ENCODE measurements at places on chromosomes 11 and 22.

GRCh38 chr11:65576867-65577755 is 1.3 kb downstream of the EHBP1L1 start:
- peak overlapping the region; percentile 89 for H3K4me3 ChIP-seq
- DNase-seq, result no peak

DNA sequence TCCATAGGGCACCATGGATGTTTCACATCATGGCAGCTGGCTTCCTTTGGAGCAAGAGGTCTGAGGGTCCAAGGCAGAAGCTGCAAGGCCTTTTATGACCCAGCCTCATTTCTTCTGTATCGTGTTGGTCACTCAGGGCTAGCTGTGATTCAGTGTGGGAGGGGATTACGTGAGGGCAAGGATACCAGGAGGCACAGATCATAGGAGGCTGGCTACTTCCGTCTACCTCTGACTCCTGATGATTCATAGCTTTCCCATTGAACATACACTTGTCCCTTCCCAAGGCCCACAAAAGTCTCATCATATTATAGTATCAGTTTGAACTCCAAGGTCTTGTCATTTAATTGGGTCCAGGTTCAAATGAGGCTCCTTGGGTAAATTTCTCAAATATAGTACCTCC is 135.3 kb upstream of the ZBED5 start:
- no peaks in the 10 kb centered on the region for H3K36me3 ChIP-seq
- no peak overlapping the region for H3K4me3 ChIP-seq
- no peak for DNase-seq

DNA sequence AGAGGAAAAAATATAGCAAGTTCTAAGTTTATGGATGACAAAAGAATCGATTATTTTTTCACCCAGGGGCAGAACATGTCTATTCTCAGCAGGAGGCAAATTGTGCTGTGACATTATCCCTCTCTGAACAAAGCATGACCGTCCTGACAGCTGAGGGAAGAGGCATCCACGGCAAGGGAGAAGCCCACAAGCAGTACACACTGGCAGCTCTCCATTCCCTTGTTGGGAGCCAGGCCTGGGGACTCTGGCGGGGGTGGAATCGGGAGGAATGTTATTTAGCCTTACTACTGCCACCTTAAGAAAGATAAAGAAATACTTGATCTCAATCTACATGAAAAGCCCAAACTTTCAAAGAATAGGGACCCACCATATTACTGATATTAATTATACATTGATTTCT is 3.4 kb downstream of the KIRREL3 start:
- no peaks in the 10 kb centered on the region for H3K27me3 ChIP-seq
- DNase-seq, result no peak
- no peaks in the 10 kb centered on the region for H3K4me1 ChIP-seq
- H3K36me3 ChIP-seq, result no peaks in the 10 kb centered on the region
- no peak overlapping the region for H3K4me3 ChIP-seq
- no peak overlapping the region for H3K27ac ChIP-seq

GRCh38 chr22:20656902-20657836 is 116.7 kb upstream of the SERPIND1 start:
- H3K4me3 ChIP-seq, result no peak overlapping the region

DNA sequence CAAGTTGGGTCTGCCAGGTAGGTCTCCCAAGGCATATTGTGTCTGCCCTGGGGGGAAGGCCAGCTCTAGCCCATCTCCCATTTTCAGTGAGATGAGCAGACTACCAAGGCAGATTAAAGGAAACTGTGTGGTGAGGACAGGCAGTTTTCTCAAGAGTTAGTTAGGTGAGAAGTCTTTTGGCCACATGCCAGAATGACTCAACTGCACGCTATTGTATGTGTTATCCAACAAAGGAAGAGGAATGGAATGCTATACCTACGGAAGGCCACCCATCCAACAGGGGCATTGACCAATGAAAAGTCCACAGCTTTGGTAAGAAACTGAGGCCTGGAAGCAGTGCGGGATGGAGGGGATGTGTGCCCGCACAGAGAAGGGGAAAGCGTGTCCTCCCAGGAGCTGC is 941.7 kb downstream of the NTM start:
- H3K27me3 ChIP-seq, result no peaks in the 10 kb centered on the region
- H3K4me3 ChIP-seq, result no peak overlapping the region
- no peaks in the 10 kb centered on the region for H3K4me1 ChIP-seq
- no peak for DNase-seq

GRCh38 chr22:28819253-28820096 is 19.1 kb upstream of the XBP1 start:
- H3K4me1 ChIP-seq, result peaks cover 72% of the 10 kb centered on the region
- H3K4me3 ChIP-seq, result no peak overlapping the region
- DNase-seq, result no peak
- no peaks in the 10 kb centered on the region for H3K27me3 ChIP-seq
- no peak overlapping the region for H3K27ac ChIP-seq

GRCh38 chr22:44127356-44127755 is 53.4 kb upstream of the PARVG start:
- no peak overlapping the region for H3K27ac ChIP-seq
- DNase-seq, result no peak
- H3K36me3 ChIP-seq, result no peaks in the 10 kb centered on the region
- H3K4me3 ChIP-seq, result no peak overlapping the region

- H3K36me3 ChIP-seq, result no peaks in the 10 kb centered on the region
- H3K4me1 ChIP-seq, result no peaks in the 10 kb centered on the region
- no peaks in the 10 kb centered on the region for H3K27me3 ChIP-seq
- H3K27ac ChIP-seq, result no peak overlapping the region
- no peak for DNase-seq
- H3K4me3 ChIP-seq, result no peak overlapping the region
Observed at GRCh38 chr11:134978388-134979088, 566.5 kb upstream of the B3GAT1 start.

DNA sequence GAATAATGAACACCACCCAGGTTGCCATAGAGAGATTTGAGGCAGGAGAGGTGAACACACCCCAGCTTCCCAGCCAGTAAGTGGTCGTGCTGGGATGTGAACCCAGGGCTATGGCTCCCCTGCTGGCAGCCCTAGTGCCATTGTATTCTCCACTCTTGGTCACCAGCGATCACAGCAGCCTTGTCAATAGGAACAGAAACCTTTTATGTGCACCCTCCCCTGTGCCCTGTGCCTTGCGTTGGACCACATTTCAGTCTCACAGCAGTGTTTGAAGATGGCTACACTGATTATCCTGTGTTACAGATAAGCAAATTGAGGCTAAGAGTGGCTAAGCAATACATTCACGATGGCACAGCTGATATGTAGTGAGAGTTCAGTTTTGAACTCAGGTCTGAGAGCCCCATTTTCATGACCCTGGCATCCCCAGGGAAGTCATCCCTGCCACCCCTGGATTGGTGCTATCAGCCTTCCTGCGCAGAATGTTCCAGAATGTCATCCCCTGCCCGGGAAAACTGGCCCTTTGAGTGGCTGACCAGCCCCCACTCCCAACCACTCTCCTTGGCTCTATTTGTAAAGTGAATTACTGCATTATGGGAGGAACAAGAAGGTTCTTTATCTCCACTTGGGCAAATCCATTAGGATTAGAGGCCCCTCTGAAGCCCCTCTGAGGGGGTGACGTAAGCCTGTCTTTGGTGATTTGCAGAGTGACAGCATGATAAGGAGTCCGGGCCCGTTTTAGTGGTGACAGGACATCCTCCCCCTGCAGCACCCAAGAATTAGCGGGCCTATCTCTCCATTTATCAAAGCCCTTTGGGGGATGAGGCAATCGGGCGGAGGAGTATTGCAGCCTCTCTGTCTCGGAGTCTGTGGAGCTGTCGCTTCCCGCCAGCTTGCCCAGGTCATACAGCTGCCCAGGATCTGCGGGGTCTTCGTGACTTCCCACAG is 30.9 kb downstream of the SMIM38 start:
- H3K4me1 ChIP-seq, result no peaks in the 10 kb centered on the region
- no peaks in the 10 kb centered on the region for H3K27me3 ChIP-seq
- no peak overlapping the region for H3K4me3 ChIP-seq
- H3K27ac ChIP-seq, result no peak overlapping the region

- H3K4me3 ChIP-seq, result peak overlapping the region; percentile 59
- no peak overlapping the region for H3K27ac ChIP-seq
- H3K4me1 ChIP-seq, result peaks cover 32% of the 10 kb centered on the region
- peaks cover 42% of the 10 kb centered on the region for H3K27me3 ChIP-seq
Observed at GRCh38 chr11:117875382-117876058, 938 bp downstream of the FXYD6 start.

DNA sequence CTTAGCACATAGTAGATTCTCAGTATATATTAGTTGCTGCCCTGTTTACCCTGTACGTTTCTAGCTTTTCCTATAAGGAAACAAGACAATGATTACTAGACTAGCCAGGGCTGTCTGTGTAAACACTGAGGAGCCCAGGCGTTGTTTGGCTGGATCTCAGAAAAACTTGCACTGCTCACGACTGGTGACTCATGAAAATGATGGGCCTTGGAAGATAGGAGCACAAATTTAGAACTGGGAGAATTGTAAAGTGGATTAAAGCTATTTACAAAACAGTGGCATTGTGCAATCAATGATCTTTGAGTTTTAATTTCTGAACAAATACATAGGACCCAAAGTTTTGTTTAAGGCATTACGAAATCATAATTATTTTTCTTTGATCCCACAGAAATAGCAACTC is 276.9 kb downstream of the FAM76B start:
- no peak for DNase-seq
- H3K27me3 ChIP-seq, result no peaks in the 10 kb centered on the region
- no peaks in the 10 kb centered on the region for H3K36me3 ChIP-seq
- H3K4me3 ChIP-seq, result no peak overlapping the region
- H3K27ac ChIP-seq, result no peak overlapping the region

DNA sequence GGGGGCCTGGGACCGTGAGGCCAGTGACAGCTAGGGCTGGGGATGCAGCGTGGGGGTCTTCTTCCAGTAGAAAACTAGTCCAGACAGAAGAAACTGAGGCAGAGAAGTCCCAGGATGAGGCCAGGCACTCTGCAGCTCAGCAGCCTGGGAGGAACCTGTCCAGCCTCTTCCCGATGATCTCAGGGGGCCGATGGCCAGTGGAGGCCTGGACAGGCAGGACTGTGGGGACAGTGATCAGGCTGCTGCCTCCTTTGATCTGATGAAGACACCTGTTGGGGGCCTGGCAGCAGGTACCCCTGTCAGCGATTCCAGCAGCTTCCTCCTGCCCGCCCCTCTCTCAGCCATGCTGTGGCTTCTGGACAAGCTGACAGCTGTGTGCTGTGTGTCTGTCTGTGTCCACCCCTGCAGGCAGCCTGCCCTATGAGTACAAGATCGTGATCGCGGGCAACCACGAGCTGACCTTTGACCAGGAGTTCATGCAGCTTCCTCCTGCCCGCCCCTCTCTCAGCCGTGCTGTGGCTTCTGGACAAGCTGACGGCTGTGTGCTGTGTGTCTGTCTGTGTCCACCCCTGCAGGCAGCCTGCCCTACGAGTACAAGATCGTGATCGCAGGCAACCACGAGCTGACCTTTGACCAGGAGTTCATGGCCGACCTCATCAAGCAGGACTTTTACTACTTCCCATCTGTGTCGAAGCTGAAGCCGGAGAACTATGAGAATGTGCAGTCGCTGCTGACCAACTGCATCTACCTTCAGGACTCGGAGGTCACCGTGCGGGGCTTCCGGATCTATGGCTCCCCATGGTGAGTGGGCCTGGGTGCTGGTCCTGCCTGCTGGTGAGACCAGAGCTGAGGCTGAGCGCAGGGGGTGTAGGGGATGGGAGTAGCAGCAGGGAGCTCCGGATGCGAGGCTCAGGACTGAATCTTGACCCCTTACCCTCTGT is 62.6 kb downstream of the MPPED1 start:
- DNase-seq, result no peak
- H3K27me3 ChIP-seq, result no peaks in the 10 kb centered on the region
- no peak overlapping the region for H3K27ac ChIP-seq
- H3K4me3 ChIP-seq, result no peak overlapping the region
- no peaks in the 10 kb centered on the region for H3K36me3 ChIP-seq
- no peaks in the 10 kb centered on the region for H3K4me1 ChIP-seq

GRCh38 chr11:133175103-133175502 is 357.2 kb downstream of the OPCML start:
- H3K4me3 ChIP-seq, result no peak overlapping the region
- H3K27me3 ChIP-seq, result no peaks in the 10 kb centered on the region
- H3K27ac ChIP-seq, result no peak overlapping the region
- no peaks in the 10 kb centered on the region for H3K36me3 ChIP-seq
- no peak for DNase-seq

DNA sequence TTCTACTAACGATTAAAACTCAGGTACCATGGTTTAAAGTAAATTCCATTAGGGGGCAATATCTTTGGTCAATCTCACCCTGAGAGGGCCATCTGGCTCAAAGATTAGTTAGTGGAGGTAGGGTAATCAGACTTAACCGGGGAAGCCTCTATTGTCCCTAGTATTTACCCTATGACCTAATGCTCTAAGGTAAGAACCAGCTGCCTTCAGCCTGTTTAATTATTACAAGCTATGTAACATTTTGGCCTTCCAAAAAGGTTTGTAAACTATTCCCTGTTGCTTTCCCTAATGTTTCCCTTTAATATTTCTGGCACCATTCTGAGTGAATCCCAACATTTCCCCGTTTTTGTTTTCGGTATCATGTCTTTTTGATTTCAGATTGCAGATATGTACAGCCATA is 15.1 kb upstream of the GLYATL1 start:
- H3K27ac ChIP-seq, result no peak overlapping the region
- H3K27me3 ChIP-seq, result no peaks in the 10 kb centered on the region
- peaks cover 8% of the 10 kb centered on the region for H3K4me1 ChIP-seq
- no peak for DNase-seq
- no peak overlapping the region for H3K4me3 ChIP-seq

- no peaks in the 10 kb centered on the region for H3K27me3 ChIP-seq
- H3K4me3 ChIP-seq, result peak overlapping the region; percentile 87
- H3K27ac ChIP-seq, result peak overlapping the region; percentile 99
- H3K4me1 ChIP-seq, result peaks cover 20% of the 10 kb centered on the region
Observed at GRCh38 chr11:130003717-130004001, 1.0 kb upstream of the PRDM10 start.

Measured in CD8-positive, alpha-beta memory T cell (primary cell).